DMS53 (cell line): ENCODE measurements at places on chromosomes 2 and 18.

- no peak for DNase-seq
These were observed 2.4 kb downstream of the FIGN start for GRCh38 chr2:163733301-163733938.

DNA sequence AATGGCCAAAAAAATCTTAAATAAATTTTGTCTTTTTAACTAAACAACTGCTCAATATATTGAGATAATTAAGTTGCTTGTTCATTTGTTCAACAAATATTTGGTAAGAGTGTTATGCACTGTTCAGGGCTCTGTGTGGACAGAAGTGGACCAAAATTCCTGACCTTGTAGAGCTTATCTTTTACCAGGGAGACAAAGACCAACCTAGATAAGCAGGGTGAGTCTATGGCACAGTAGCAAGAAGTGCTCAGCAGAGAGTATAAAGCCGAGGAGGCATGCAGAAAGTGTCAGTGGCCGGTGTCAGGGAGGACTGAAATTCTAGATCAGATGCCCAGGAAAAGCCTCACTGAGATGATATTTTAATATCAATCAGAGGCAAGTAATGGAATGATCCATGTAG, 2.6 kb downstream of the RAB27B start:
- DNase-seq, result no peak

DNA sequence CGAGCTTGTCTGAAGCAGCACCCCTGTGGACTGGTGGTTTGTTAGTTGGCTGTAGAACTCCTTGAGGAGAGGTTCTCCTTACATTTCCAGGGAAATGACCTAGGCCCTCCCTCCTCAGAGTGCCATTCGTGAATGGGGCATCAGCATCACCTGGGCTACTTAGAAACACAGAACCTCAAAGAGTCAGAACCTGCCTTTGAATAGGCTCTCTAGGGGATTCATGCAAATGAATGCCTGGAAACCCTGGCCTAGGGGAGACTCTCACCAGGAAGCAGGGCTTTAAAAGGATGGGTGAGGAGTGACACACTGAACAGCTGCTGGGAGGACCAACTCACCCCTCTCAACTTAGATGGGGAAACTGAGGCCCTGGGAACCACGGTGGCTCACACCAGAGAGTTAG, 2.1 kb upstream of the MOCOS start:
- DNase-seq, result peak; percentile 9

DNA sequence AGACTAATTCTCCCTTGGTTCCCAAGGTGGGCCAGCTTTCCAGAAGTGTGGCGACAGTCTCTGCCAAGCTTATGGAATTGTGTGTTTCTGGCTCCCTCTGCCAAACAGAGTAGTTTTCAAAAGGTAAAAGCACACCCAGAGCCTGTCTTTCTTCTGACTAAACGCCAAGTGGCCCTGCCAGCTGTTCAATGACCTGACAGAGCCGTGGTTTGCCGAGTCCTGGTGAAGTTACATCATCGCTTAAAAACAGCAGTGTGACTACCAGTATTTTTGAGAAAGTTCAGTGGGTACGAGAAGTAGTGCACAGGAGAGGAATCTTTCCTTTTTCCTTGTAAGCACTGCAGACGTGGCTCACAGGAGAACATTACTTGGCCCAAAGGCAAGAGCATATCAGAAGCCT, 1.9 kb downstream of the PER2 start:
- DNase-seq, result peak; percentile 95

- DNase-seq, result peak; percentile 6
These were observed 4.3 kb upstream of the TRPM8 start for GRCh38 chr2:233912691-233913423.

- DNase-seq, result no peak
These were observed 117.6 kb downstream of the MCFD2 start for GRCh38 chr2:46798041-46798440.

- no peak for DNase-seq
These were observed 324.6 kb downstream of the DYSF start for GRCh38 chr2:71777946-71778345.

DNA sequence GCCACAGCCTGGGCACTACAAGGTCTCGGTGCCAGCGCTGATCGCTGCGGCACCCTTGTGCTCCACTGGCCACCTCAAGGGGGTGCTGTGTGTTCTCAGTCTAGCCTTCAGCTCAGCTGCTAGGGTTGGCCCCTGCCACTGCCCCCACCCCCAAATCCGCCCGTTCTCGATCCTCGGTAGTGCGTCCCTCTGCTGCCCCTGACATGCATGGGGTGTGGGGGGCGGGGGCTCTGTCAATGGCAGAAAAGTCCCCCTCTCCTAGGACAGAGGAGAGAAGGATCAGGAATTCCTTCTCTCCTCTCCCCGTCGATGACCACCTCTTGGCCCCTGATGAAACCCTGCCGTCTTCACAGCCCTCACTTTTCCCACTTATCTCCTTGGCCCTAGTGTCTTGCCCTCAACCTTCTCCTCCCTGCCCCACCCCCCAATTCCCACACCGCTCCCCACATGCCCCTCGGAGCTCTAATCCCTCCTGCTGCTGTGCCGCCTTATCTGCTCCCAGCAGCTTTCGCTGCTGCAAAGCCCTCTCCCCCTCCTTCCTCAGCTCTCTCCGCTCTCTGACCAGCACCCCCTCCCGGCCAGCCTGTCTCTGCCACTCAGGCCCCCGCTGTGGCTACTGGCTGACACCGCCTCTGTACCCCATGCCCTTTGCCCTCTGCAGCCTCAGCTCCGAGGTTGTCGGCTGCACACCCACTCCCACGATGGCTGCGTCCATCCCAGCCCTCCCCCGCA, 4.3 kb upstream of the ASIC4 start:
- DNase-seq, result peak; percentile 73

- no peak for DNase-seq
These were observed 237.9 kb downstream of the TPGS2 start for GRCh38 chr18:36590621-36591580.

DNA sequence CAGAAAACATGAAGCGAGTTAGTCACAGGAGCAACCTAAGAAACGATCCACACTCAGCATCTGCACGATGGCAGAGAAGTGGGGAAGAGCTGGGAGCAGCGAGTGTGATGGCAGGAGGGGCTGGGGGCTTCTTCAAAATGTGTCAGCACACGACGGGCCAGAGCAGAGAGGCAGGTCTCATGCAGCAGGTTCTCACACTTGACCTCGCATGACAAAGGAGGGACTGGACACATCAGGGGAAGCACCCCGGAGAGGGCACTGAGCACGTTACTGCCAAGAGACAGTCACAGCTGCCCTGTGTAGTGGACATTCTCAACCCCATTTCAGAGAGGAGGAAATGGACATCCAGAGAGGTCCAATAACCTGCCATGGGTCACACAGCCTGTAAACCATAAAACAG, 104.1 kb upstream of the CAPN13 start:
- DNase-seq, result no peak

DNA sequence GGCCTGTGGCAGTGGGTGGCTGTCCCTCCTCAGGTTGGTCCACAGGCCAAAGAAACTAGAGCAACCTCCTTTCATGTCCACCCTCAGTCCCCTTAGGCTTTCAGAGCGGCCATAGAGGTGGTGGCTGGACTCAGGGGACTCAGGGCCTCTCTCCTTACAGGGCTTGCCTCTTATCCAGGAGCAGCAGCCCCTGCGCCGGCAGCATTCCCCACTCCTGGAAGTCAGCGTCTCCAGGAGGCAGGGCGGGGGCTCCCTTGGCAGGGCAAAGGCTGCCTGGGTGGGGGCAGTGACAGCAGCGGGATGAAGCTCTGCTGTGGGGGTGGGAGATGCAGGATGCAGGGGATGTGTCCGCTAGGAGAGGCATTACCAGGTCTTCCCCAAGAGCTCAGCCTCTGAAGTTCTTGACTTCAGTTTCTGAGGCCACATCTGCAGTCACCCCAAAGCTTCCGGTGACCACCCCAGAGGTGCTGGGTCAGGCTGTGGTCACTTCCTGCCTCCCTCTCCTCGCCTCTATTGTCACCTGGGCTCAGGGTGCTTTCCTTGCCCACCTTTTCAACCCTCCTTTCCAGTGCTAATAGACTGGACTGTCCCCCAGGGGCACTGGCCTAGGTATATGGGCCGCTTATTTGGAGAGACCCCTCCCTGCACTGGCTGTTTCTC, 8.6 kb upstream of the GPR55 start:
- DNase-seq, result no peak

- DNase-seq, result no peak
These were observed 222.6 kb downstream of the ANAPC1 start for GRCh38 chr2:111661286-111661940.

DNA sequence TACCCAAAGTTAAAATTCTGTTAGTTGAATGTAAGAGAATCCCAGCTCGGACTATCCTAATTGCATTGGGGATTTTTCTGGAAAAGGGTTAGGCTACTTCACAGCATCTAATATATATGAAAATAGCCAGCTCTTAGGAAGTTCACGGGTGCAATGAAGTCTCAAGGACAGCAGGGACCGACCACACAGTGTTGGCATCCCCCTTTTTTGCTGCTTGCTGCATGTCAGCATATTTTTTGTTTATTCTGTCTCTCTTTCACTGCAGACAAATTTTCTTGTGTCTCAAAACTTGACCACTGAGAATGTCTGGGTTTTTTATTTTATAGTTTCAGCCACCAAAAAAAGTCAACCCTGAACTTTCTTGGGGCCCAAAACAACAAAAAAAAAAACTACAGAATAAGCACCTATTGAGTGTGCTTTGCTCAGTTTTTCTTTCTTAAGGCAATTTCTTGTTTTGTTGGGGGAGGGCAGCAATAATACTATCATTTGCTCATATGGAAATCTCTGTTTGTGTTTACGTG, 535.6 kb downstream of the CNTNAP5 start:
- DNase-seq, result no peak

GRCh38 chr2:55363636-55364035, 56.0 kb downstream of the CCDC88A start:
- DNase-seq, result no peak

- DNase-seq, result peak; percentile 98
These were observed 69.5 kb downstream of the ANTXR1 start for GRCh38 chr2:69082430-69082997.

DNA sequence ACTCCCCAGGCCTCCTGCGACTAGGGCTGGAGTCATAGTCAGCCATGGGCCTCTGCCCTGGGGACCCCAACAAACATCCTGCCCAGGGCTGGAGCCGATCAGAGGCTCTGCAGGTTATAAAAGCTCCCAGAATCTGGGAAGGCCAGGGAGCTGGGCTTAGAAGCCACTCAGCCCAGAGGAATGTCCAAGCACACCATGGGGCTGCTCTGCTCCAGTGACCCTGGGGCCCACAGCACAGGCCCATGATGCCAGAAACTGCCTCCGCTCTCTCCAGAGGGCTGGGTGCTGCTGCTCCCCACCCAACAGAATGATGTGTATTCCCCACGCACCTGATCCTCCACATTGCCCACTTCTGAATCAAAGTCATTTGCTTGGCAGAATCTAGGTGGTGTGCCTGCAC, 88.5 kb downstream of the ARMC9 start:
- DNase-seq, result no peak

DNA sequence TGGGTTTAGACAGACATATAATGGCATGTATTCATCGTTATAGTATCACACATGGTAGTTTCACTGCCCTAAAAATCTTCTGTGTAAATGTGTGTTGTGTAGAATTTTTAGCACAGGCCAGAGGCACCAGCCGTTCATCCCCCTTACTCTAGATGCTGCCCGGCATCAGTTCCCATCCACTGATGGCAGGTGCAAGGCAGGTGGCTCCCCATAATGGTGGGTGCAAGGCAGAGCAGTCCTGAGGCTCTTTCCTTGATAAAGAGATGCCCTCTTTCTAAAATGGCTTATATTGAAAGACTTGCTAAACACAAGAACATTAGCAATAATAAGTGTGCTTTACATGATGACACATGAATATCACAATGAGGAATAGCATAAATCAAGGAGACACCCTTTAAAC, 508.5 kb downstream of the EPHA4 start:
- no peak for DNase-seq

DNA sequence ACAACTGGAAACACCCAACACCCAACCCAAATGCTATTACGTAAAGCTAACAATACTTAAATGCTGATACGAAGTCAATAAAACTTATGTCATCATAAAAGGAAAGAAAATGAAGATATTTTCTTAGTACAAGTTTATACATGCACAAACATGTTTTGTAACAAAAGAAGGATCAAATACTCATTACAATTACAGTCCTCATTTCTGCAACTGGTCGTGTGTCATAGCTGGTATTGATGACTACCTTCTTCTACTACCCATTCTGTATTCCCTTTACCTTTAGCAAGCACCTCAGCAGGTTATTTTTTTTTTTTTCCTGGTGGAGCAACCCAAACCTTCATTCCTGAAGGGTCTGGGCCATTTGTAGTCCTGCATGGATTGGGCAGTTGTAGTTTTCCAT, 1298.5 kb downstream of the SUCLG1 start:
- DNase-seq, result no peak

GRCh38 chr2:219713110-219713509, 85.7 kb downstream of the SLC4A3 start:
- DNase-seq, result peak; percentile 54

- no peak for DNase-seq
These were observed 41.4 kb downstream of the FECH start for GRCh38 chr18:57544936-57545660.

DNA sequence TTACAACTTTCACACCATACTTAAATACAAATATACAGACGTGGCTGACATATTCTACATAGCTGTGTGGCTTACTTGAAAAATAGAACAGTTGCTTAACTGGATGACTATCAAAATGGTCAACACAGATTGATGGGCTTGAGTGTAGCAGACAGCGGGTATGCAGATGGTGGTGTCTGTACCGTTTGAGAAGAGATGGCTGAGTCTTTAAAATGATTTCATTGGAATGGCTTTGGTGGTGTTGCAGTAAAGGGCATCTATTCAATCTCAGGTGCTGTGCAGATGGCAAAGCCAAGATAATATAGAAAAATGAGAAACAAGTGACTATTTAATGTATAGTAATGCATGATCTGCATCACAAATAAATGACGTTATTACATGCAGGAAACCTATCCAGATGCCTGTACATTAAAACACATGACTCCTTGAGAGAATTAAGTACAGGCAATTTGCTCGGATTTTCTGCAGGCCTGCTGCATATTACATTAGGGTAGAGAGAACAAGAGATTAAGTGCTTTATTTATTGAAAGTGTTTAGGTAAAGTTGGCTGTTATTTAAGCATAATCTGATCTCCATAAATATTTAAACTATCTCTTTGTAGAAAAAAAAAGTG, 68.5 kb downstream of the AGPS start:
- DNase-seq, result no peak

DNA sequence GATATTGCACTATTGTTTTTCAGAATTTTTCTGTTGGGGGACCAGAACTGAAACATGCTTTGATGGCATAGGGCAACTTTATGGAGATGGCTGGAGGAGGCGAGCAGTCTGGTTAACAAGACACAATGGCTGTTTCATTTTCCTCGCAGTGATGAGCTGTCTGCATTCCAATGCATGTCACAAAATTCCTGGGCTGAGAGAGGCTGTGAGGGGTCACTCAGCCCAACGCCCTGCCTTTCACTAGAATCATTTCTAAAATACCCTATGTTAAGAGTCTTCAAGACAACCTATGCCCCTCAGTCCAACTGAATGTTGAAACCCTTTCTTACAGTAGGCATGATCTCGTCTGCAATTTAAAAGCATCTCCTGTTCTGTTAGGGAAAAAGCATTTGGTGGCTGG, 1090.0 kb downstream of the BCL11A start:
- no peak for DNase-seq

DNA sequence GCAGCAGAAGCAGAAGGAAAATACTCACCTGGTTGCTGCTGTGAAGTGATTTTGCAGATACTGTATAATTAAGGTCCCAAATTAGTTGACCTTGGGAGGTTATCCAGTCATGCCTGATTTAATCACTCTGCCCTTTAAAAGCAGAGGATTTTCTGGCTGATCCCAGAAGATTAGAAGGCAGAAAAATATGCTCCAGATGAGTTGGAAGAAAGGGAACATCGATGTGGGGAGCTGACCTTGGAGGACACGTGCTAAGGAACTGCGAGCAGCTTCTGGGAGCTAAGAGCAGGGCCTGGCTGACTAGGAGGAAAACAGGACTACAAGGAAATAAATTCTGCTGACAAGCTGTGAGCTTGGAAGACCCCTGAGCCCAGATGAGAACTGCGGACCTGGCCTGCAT, 13.3 kb upstream of the DYM start:
- DNase-seq, result no peak
